NCI-H1694 treated with DMSO at 0.1 percent for 48 hours (cell line): ENCODE measurements at places on chromosomes 3 and 15.

- no peak for DNase-seq
Observed at GRCh38 chr15:42033214-42033873, 12.5 kb upstream of the PLA2G4E start.

DNA sequence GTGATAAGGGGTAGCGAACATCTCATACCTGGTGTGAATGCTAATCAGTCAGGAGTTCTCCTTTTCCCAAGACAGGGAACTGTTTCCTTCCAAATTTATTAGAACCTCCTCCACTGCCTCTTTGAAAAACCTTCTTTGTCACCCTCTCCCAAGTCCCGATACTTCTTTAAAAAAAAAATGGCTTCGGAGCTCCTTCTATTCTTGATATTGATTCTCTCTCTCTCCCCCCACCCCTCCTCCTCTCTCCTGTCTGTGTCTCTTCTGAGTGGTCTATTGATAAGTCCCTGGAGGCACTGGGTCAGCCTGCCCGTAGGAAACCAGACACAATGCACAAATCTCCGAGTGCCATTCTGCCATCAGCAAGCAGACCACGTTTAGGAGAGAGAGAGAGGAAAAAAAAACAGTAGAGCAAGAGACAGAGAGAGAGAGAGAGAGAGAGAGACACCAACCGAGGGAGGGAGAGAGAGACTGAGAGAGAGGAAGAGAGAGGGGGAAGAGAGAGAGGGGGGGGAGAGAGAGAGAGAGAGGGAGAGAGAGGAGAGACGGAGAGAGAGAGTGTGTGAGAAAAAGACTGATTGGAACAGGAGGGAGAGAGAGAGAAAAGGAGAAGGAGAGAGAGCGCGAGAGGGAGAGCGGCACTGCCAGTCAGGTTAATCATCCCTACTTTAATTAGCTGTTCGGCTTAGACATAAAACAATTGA lies 160.9 kb downstream of the TIGIT start:
- peak; percentile 37 for DNase-seq

DNA sequence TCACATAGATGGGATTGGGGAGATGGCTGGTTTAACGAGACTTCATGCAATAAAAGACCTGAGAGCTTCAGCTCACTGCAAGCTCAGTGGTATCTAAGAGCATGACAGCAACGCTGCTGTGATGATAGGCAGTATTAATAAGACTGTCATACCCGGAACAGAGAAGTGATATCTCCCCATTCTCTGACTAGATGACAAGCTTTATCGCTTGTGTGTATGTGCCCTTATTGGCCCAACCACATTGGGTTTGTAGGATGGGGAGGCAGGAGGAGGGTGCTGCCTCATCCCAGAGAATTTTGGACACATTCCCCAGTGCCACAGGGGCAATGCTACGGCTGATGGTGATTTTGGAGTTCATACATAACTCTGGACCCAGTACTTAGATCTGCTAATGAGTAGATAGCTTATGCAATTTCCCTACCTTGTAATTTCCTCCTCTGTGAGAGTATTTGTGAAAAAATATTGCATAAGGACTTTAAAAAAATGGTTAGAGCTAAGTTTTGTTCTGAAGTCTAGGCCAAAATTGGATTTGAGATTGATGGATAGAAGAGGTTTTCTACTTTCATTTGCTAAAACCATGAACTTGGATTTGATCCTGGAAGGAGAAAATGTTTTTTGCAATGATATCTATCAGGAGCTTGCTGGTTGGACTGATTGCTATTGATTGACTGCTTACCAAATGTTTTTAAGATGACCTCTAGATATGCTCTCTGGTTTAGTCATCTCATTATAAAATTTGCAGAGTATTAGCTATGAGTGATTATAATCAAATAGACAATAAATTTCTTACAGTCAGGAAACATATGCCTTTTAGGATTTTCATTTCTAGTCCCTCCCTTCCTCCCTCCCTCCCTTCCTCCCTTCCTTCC lies 14.0 kb upstream of the TMEM212 start:
- no peak for DNase-seq

DNA sequence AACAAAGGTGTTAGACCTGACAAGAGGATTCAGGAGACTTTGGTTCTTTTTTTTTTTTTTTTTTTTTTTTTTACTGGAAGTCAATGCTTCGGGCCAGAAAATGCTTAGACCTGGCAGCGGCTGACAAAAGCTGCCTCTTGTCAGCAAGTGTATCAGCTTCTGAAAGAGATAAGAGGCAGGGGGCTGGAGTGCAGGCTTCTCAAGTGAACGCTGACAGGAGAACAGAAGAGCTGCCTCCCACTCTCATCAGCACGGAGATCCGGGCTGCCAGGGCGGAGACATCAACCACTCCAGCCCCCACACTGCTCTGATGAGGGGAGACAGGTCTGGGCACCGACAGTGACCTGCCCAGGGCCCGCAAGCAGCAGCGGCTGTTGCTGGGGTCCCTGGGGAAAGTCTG lies 9.4 kb upstream of the SCN5A start:
- no peak for DNase-seq

DNA sequence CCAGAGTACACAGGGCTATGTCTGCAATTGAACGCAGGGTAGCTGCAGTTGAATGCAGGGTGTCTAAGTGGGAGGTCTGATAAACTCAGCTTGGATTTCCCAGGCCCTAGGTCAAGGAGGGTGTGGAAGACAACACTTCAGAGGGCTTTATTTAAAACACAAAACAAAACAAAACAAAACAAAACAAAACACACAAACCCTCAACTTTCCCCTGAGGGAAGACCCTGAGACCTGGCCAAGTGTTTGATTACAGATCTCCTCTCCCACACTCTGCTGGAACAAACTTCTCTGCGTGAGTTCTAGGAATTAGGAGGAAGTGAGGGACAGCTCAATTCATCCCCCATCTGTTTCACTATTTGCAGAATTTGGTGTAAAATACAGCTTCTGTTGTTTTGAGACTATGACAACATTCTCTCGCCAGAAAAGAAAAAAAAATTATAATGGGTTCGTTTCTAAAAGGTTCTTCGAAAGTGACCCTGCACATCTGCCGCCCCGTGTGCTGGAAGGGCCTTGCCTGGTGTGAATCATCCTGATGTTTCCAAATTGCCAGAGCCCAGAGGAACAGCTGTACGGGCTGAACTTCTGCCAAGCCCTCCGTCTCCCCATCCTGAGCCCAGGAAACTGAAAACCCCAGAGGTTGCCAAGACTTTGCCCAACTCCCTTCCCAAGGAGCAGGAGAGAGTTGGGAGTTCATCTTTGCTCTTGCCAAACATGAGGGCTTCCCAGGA lies 73.3 kb upstream of the RAD18 start:
- no peak for DNase-seq

DNA sequence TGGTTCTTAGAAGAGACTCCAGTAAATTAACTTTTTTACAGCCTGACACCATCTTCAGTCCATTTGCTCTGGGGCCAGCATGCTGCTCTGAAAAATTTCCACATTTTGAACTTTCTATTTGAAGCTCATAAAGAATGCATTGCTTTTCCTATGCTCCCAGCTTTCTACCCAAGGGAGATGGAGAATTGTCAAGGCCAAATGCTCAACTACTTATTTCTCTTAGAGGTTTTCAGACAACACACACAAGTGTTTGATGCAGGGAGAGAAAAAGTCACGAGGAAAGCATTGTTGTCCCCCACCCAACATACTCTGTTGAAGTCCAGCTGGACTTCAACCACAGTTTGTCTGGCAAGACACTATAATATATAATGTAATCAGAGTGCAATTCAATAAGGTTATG lies 100.3 kb upstream of the CADPS start:
- no peak for DNase-seq

DNA sequence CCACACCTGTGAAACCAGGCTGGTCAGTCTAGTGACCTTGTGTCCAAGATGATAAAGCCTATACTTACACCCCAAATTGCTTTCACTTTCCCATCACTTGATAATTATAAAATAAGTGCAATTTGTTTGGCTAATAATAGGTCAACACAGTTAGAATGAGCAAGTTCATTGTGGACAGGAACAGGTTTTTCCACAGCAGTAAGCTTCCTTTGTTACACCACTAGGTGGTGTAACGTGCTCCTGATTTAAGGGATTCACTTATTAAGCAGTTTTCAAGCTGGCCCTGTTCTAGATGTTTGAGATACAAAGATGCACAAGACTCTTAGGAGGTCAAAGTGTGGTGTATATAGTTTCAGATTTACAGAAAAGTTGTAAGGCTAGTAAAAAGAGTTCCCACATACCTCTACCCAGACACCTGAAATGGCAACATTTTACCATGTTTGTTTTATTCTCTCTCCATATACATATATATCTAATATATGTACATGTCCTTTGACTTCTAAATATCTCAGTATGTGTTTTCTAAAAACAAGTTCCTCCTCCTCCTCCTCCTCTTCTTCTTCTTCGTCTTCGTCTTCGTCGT lies 6.8 kb upstream of the MFSD1 start:
- peak; percentile 45 for DNase-seq

DNA sequence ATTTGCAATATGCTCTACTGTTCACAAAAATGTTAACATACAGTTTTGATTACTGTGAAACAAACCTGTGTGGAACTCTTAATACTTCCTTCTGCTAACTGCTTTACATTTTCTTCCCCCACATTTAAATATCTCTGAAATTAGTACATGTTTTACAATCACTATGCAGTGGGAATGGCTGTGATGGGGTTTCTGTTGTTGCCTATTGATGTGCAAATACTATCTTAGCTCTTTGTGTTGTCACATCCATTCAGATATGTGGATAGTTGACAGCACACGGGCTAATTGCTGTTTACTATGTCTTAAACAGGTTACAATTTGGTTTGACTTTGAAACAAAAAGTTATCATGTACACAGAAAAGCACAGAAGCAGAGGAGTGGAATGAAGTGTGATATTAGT lies 95.8 kb upstream of the CCNL1 start:
- no peak for DNase-seq

DNA sequence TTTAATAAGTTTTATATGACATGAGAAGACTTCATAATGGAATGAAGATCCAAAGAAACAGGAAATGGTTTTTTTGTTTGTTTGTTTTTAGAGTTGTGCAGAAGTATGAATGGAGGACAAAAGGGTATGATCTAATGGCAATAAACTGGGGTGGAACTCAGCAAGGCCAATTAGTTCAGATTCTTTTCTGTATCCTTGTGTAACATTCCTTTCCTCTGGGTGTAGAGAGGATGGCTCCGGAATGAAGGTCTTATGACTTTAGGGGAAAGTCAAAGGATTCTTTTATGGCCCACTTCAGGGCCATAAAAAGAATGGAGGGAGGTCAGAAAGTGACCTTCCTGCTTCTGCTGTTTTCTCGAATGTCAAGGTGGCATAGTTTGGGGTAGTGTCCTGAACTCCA lies 152.6 kb downstream of the DPH6 start:
- DNase-seq: no peak

GRCh38 chr15:40847223-40847961 lies 3.5 kb downstream of the SPINT1 start:
- no peak for DNase-seq

DNA sequence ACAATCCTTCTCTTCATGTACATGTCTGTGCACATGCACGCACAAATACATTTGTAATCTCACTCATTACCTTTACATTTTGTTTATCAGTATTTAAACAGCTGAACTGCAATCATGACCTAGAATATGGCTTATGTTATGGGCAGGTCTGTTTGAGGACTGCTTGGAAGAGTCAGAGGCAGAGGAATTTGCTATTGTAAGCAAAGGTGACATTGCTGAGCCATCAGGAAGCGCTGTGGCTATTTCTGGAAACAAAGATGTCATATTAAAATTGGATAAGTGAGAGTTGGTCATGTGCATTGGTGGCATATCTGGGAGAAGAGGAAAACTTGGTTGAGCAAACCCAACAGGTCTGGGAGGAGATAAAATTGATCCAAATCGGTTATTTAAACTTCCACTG lies 41.6 kb downstream of the USF3 start:
- DNase-seq: no peak
